ENCODE measurements at places on chromosomes 11 and 22. TPM values are rescaled to one million over a fixed set of nuclear protein-coding genes. Genes with fewer than 3 reads are reported as not detected.

GRCh38 chr11:120854988-120855387, 168.9 kb upstream of the TBCEL start:
- no peaks in the 10 kb centered on the region for H3K27me3 ChIP-seq
- DNase-seq, result no peak
- no peak overlapping the region for H3K27ac ChIP-seq
- no peaks in the 10 kb centered on the region for H3K36me3 ChIP-seq
- no peaks in the 10 kb centered on the region for H3K4me1 ChIP-seq
- no peak overlapping the region for H3K4me3 ChIP-seq

Gene ALDH3B1
- 0.32 TPM for total RNA-seq

Gene HEPHL1
- total RNA-seq, result 0.19 TPM

Gene P2RX6
- not detected for total RNA-seq

Gene ART1
- total RNA-seq, result not detected

DNA sequence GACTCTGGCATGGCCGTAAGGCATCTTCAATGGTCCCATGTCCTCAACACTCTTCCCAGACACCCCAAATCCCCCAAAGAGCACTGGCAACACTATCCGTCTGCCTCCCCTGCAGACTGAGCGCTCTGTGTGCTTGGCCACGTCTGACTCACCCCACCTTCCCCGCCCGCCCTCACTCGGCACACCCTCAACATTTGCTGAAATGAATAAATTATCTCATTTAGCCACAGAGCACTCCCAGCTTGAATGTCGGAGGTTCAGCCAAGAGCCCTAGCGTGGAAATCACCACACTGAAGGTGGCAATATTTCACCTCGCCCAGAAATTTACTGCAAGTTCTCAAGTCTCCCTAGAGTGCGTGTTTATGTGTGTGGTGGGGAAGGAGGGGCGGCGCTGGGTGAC, 46.6 kb upstream of the TCF20 start:
- H3K36me3 ChIP-seq, result no peaks in the 10 kb centered on the region
- H3K4me1 ChIP-seq, result peaks cover 38% of the 10 kb centered on the region
- no peak for DNase-seq
- no peak overlapping the region for H3K4me3 ChIP-seq

GRCh38 chr22:49099089-49099488, 728.6 kb downstream of the BRD1 start:
- H3K27me3 ChIP-seq, result no peaks in the 10 kb centered on the region
- no peak overlapping the region for H3K27ac ChIP-seq
- no peak for DNase-seq
- no peaks in the 10 kb centered on the region for H3K36me3 ChIP-seq
- no peak overlapping the region for H3K4me3 ChIP-seq

GRCh38 chr22:46326066-46326680, 9.3 kb upstream of the TRMU start:
- H3K4me3 ChIP-seq, result no peak overlapping the region
- no peaks in the 10 kb centered on the region for H3K4me1 ChIP-seq
- H3K36me3 ChIP-seq, result peaks cover 27% of the 10 kb centered on the region
- H3K27ac ChIP-seq, result no peak overlapping the region

DNA sequence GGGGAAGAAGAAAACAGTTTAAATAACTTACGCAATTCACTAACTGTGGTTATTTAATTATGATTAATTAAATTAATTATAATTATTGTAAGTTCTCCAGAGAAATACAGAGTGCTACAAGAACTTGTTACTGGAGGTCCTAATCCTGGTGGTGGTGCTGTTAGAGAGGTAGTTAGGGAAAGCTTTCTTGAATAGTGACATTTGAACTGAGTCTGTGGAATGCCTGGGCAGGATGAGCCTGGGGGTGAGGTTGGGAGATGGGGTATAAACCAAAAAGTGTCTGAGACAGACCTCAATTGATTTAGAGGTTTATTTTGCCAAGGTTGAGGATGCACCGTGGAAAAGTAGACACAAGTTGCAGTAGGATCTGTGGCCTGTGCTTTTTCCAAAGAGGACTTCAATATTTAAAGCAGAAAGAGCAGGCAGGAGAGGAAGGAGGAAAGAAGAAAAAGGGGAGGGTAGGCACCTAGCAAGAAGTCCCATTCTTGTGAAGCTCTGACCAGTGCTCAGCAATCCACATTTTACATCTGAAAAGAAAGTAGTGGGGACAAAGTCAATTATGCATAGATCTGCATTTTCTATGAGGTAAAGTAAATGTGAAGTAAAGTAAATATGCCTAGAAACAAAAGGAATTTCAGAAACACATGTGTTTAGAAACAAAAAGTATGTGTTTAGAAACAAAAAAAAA, 4.4 kb upstream of the ZNF202 start:
- no peak for DNase-seq
- peaks cover 13% of the 10 kb centered on the region for H3K4me1 ChIP-seq
- no peaks in the 10 kb centered on the region for H3K27me3 ChIP-seq

DNA sequence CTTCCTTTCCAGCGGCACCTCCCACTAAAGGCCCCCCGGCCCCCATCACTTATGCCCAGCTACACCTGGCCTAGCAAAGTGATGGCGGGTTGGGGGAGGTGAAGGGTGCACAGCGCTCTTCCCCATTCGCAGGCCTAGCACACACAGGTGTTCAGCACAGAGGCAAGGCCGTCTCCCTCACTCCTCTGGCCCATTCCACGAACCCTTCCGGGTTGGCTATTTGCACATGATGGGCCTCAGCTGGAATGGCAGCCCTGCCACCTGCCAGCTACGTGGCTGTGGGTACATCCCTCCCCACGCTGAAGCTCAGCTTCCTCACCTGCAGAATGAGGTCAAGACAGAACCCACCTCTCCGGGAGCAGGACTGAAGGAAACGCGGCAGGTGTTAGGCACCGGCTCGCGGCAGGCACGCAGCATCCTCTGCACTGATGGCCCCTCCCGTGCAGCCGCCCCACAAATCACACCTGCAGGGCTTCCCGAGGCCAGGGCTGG, 4.8 kb downstream of the KIAA0930 start:
- peaks cover 7% of the 10 kb centered on the region for H3K27me3 ChIP-seq
- H3K4me1 ChIP-seq, result peaks cover 10% of the 10 kb centered on the region
- H3K27ac ChIP-seq, result no peak overlapping the region

Gene CHRNA10
- 1.1 TPM for total RNA-seq

All from H1 (cell line).